Stimulated activated naive CD8-positive, alpha-beta T cell treated with anti-CD3 and anti-CD28 coated beads, Interleukin-15, Interleukin-2, amounts not matched to agents 100 U/mL and 50 U/mL, for 24 hours (primary cell): ENCODE measurements at places on chromosomes 4 and X.

DNA sequence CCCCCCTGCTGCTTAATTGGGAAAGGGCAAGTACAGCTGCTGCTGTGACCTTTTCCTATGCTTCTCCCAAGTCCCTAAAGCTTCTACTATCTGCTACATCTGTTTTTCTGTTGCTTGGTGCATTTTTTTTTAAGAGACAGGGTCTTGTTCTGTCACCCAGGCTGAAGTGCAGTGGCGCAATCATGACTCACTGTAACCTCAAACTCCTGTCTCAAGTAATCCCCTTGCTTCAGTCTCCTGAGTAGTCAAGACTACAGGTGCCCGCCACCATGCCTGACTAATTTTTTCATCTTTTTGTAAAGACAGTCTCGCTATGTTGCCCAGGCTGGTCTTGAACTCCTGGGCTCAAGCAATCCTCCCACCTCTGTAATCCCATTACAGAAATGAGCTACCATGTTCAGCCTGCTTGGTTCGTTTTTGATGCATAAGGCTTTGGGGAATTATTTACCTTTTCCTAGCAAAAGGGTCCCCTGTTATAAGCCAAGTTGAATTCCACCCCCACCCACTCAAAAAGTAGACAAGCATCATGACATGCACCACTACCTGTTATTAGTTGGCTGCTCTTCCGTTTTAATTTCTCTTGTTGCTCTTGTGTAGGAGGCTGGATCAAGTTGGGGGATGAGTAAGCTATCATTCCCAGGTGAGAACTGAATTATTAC lies 39.6 kb downstream of the DGKK start:
- no peak for DNase-seq

GRCh38 chr4:12110627-12111026 lies 681.9 kb upstream of the HS3ST1 start:
- no peak for DNase-seq

DNA sequence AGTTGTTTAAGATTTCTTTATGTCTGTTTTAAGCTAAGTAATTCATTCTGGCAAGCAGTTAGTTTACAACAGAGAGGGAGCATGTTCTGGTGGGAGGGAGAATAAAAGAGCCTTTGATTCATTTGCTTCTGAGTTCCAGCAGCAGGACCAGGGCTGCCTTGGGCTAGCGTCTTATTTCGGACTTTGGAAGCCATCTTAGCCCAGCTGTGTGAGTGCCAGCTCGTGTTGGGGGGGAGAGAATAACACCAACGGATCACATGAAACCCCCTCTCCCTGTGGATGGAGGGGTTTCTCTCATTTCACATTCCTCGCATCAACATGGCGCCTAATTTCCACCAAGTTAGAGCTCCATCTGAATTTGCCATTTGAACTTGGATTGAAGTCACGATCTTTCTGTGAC lies 7.4 kb downstream of the GAB1 start:
- no peak for DNase-seq

GRCh38 chrX:255923-256331 lies 25.3 kb upstream of the PLCXD1 start:
- no peak for DNase-seq

- DNase-seq = no peak
Measured at GRCh38 chr4:70715097-70715496, 6.7 kb upstream of the RUFY3 start.

DNA sequence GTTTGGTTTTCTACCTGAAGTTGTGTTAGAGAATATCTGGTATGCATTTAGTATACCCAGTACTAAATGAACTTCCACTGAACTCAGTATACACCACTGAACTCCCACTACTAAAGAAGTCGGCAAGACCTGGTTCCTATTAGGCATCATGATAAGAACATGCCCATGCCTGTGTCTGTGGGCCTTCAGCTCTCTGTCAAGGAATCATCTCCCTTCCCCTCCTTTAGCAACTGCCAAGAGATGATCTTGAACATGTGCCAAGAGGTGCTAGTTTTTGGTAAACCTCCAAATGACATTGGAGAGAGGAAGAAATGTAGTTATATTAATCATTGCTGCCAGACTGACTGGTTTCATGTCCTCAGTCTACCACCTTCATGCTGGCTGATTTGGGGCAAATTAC lies 113.2 kb downstream of the ATP10D start:
- no peak for DNase-seq

- peak; percentile 14 for DNase-seq
Measured at GRCh38 chr4:20395160-20395773, 143.6 kb downstream of the SLIT2 start.

- DNase-seq = no peak
Measured at GRCh38 chr4:168486912-168487281, 6.6 kb upstream of the DDX60L start.

DNA sequence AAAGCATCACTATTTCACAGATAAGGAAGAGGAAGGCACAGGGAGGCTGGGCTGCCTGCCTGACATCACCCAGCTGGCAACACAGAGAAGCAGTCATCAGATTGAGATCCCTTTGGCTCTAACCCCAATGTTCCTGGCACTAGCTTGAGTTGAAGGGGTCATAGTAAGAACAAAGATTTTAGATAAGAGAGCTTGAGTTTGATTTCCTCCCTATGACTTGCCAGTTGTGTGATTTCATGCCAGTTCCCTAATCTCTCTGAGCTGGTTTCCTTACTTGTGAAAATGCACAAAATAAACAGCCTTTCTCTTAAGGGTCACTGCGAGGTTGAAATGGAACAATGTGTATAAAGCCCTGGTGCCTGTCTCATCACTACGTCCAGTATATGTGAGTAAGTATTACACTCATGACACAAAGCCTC lies 475.4 kb upstream of the HS3ST1 start:
- no peak for DNase-seq

DNA sequence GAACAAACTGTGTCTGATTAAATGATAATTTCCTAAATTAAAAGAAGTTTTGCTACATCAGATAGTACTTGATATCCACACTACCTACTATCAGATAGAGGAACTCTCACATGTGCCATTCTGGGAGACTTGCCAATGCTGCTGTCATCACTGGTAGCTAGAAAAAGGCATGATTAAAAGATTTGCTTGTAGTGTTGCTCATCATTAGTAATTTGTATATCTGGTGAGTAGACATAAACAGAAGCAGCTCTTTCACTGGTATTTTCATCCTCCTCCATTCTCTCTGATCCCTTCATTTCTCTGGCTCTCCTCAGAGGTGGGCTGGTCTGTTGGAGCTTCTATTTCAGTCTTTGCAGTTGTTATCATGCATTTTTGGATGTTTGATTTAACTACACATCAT lies 56.0 kb downstream of the SPRY1 start:
- peak; percentile 39 for DNase-seq

- DNase-seq = no peak
Measured at GRCh38 chr4:103673983-103674382, 45.8 kb downstream of the TACR3 start.

DNA sequence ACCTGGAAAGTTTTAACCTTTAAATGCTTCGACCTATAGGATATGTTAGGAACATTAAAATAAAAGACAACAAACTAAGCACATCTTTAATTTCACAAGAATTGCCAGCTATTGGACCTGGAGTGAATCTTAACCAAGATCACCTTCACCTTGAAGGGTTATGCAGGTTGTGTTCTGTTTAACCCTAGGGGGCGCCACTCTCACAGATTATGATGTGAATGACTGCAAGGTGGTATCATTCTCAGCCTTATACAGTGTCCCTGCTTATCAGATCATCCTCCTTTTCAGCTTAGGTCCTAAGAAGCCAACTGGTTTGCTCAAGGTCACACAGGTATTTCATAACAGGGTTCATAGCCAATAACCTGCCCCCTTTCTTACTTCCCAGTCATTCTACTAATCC lies 23.5 kb downstream of the INTS6L start:
- DNase-seq = peak; percentile 24

GRCh38 chr4:118957722-118958445 lies 69.2 kb downstream of the SYNPO2 start:
- no peak for DNase-seq

- no peak for DNase-seq
Measured at GRCh38 chrX:10569946-10570345, 50.4 kb downstream of the MID1 start.

GRCh38 chrX:69987691-69988090 lies 62.0 kb downstream of the AWAT2 start:
- DNase-seq = no peak

DNA sequence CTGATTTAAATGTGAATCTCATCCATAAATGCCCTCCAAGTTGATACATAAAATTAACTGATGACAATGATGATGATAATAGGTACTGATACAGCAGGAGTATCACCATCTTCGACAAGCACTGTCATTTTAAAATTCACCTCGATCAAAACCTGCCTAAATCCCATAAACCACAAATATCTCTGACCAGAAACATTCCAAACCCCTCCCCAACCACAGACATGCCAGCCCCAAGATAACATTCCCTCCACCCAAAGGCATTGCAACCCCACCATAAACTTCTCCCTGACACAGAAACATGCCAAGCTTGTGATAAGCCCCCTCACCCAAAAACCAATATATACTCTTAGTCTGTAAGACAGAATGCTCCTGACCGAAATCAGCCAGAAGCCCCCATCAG lies 63.7 kb upstream of the WDFY3 start:
- DNase-seq = no peak

GRCh38 chr4:144645102-144645630 lies 790 bp upstream of the HHIP start:
- DNase-seq = no peak

- no peak for DNase-seq
Measured at GRCh38 chr4:2075987-2076907, 17.1 kb downstream of the NAT8L start.

DNA sequence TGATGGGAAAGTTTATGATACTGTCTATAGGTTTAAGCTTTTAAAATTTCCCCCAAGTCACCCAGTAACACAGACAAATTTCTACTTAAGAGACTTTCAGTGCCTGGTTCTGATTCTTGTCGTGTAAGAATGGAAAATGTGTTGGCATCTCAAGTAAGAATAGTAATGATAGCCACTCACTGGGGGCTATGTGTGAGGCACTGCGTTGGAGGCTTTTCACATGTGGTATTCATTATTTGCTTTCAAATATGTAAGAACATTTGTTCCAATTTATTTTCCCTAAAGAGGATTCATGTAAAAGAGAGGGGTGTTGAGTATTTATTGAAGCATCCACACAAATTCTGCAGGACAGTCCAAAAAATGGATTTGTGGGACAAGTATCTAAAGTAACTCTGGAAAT lies 143.6 kb downstream of the FNIP2 start:
- no peak for DNase-seq

DNA sequence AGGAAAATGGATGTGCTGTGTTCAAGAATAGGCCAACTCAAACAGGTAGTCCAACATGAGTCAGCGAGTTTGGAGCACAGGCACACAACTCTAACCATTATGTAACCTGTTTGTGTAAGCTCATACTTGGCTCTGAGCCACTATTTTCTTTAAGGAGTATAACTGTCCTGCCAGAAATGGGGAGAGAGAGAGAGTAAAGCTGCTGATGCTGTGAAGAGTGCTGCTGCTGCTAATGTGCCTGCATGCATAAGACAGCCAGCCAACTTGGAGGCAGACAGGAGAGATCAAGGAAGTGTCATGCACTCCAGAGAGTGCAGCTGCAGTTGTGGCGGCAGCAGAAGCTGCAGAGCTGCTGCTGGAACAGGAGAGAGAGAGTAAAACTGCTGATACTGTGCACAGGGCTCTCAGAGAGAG lies 11.7 kb upstream of the STATH start:
- DNase-seq = no peak

DNA sequence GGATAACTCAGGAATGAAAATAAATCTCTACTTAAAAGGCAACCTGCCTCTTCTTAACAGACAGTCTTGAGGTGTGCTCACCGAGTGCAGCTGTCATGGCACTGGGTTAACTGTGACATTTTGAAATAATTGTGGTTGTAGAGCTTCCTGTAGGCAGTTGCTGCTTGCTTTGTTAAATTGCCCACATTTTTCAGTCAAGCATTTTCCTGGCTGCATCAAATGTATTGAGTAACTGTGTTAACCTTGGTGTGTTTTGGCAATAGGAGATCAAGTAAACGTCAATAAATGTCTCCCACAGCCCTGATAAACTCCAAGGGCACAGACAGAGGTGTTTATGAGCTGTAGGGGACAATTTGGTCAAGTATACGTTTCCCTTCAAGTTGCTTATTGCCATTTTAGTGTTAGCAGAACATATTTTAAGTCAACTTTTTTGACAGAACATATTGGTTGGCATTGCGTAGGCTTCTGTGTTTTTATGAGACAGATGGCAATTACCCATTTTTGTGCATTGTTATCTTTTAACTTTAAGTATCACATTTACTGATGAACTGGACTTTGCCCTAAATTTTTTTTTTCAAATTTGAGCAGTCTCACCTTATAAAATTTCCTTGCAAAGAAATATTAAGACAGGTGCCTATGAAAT lies 527.4 kb downstream of the C4orf33 start:
- DNase-seq = no peak

GRCh38 chrX:9267415-9267814 lies 197.4 kb upstream of the TBL1X start:
- no peak for DNase-seq
